ENCODE measurements at places on chromosomes 3 and 15.

DNA sequence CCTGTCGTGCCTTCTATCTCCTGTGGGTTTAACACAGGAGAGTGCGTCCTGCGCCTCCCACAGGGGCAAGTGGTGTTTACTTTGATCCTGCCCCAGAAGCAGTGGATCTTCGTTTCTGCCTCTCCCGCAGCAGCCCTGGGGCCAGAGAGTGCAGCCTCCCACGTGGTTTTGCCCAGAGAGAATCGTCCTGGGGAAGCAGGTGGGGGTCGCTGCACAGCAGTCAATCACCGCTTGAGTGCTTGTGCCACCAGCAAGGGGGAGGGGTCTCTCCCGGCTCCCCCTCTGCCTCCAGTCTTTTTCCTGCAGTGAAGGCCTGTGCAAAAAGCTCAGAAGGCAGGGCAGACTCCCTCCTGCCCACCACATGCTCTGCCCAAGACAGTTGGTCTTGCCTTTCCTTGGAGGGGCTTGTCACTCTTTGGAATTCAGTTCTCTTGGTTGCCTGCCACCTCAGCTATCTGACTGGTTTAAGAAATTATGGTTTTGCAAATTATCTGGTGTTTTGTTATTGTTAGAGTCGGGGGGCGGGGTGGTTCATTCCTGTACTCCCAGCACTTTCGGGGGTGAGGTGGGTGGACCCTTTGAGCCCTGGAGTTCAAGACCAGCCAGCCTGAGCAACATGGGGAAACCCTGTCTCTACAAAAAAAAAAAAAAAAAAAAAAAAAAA is 26.9 kb downstream of the STOML1 start:
- DNase-seq: no peak

DNA sequence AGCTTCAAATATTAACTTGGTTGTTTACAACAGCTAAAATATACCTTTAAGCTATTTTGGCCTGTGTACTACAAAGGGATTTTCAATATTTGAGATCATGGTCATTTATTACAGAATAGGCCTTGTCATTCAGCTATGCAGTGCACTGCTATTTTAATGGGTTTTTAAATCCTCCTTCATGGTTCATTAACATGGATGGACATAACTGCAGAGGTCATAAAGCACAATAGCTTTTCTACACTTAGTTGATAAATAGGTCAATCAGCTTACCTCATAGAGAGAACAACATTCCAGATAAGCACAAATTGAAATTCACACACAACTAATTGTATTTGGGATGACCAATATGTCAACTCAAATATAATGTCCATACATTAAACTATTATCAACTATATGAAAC is 403.7 kb downstream of the CNTN3 start:
- DNase-seq: no peak

DNA sequence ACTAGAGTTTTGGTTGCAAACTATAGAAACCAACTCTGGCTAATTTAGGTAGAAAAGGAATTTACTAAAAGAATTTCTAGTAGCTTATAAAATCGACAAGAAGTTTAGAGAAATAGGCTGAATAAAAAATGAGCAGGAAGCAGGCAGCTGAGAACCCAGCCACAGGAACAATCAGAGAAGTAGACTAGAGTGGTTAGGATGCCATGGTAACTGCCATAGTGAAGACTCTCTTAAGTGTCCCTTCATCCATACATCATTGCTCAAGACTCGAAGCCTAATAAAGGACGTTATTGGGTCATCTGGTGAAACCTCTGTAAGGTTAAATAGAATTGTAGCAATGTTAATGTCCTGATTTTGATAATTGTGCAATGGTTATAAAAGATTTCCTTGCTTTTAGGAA is 13.8 kb downstream of the AVEN start:
- no peak for DNase-seq

DNA sequence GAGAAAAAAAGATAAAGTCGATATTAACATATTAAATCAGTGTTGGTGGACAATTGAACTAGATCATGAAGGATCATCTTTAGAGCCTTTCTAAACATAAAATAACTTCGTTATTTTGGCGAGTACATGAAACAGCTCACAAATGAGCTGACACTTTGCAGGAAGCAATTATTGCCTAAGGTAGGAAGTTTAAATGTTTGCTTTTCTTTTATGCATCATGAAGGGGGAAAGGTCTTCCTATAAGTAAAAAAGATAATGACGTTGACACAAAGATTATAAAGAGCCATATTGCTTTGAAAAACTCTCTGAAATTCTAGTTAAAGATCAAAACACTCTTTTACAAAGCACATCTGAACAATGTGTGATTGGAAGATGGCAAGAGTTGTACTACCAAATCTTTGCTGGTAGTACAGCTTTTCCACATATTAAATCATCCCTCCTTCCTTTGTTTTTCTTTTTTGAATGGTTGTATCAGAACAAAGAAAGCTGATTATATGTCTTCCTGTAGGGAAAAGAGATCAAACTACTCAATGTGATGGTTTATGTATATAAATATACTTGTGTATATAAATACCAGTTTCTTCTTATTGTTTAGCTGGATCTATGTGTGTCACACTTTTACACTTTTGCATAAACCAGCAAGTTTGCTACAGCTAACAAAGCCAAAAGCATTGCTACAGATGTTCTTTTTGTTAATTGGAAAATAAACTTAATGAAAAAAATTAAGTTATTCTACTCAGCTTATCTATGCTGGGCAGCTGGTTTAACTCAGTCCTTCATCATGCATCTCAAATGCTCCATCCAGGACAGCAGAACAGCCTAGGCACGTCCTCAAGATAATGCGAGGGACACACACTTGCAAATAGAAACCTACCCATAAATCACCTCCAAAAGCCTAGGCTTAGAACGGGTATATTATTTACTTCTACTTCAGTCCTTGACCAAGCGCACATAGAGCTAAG is 850.8 kb upstream of the ROBO1 start:
- DNase-seq: no peak

DNA sequence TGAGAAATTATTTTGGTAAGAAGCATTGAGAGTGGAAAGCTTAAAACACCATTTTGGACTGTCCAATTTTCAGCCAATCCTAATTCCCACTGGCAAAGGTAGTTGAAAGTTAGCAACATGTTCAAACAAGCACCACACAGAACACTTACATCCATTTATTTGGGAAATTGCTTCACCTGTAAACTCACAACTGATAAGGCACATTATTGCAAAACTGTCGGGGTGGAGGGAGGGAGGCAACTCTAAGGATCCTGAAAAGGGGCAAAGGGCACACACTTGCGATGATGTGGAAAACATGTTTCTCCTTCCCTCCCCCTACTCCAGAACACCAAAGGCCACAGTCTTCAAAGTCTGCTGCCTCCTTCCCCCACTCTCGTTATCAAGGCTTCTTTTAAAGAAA is 9.4 kb downstream of the TMEM41A start:
- DNase-seq: no peak

DNA sequence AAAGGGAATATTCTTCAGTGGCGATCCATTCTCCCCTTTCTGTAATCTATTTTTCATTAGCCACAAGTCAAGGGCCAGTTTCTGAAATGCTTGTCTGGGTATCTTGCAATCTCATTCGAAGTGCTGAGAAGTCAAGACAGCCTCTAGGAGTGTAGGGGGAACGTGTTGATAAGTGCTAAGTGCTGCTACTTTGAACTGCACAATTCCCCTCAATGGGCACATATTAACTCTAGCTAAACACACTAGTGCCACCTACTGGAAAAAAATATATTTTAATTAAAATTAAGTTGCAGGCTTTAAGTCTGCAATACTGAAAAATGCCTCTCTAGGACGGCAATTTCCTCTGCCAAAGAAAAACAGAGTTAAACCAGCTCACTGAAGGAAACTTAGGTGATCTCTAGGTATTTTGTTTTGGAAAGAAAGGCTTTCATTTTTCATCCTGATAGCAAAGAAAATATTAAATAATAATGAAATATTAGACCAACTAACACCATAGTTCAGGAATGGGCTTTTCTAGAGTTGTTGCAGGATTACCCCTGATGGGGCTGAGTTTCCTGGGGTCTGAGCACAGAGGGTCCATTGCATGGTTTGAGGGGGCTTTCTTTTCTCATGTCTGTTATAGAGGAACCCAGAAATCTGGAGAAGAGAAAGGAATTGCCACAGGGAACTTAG is 181.9 kb upstream of the KBTBD8 start:
- DNase-seq: peak; percentile 39
